ENCODE measurements at places on chromosomes 11 and 22.

DNA sequence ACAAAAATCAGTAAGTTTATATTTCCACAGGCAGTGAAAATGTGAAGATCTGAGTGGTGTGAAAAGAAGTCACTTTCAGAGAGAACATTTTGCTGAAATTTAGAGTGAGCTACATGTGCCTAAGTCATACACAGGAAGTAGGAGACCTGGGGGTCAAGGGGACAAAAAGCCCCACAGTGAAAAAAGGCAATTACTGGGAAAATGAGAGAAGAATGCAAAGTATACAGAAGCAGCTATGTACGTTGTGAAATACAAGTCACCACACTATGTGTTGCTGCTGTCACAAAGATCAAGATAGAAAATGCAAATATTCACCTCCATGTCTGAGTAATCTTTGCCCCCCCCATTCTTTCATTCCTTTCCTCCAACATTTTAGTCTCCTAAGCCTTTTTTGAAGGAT is 21.6 kb upstream of the SESN3 start:
- no peak for DNase-seq

- DNase-seq = no peak
Measured at GRCh38 chr11:117828611-117829368, 4.2 kb upstream of the FXYD2 start.

DNA sequence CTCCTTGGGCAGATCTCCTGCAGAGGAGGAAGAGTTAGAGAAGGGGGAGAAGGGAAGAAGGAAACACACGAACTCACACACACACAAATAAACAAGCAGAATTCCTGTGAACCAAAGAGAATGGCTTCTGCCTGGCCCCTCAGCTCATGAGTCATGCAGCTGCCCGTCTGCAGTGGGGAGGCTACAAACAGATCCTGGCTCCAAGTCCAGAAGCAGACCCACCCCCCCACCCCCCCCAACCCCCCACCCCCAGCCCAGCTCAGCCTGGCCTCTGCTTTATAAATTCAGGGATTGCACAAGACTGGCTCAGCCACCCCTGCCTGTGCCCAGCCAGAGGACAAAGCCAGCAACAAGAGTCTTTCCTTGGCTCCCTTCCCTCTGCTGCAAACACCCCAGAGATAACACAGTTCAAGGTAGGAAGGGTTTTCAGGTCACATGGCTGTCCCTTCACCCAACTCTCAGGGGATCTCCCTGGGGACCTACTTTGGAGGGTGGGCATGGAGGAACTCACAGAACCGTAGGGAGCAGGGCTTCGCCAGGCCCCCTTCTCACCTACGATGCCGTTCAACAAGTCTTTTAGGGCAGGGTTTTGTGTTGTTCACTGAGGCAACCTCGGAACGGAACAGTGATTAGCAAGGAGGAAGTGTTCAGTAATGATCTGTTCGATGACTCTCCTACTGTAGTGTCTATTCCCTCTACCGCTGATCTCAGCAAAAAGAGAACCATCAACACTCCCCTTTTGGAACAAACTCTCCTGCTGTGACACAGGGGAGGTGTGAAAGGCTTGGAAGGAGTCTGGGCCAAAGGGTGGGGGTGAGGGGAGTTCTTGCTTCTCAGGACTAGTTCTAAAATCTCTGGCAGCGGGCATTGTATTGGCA is 35.5 kb downstream of the RPL27A start:
- DNase-seq = peak; percentile 36

GRCh38 chr11:98260983-98261382 is 759.8 kb upstream of the CNTN5 start:
- no peak for DNase-seq

- no peak for DNase-seq
Measured at GRCh38 chr11:112656772-112657428, 304.3 kb upstream of the NCAM1 start.

- peak; percentile 84 for DNase-seq
Measured at GRCh38 chr22:28027453-28028448, 108.7 kb upstream of the PITPNB start.

- no peak for DNase-seq
Measured at GRCh38 chr11:110855191-110855590, 143.0 kb upstream of the ARHGAP20 start.

GRCh38 chr11:1458340-1459218 is 28.0 kb downstream of the MOB2 start:
- no peak for DNase-seq

DNA sequence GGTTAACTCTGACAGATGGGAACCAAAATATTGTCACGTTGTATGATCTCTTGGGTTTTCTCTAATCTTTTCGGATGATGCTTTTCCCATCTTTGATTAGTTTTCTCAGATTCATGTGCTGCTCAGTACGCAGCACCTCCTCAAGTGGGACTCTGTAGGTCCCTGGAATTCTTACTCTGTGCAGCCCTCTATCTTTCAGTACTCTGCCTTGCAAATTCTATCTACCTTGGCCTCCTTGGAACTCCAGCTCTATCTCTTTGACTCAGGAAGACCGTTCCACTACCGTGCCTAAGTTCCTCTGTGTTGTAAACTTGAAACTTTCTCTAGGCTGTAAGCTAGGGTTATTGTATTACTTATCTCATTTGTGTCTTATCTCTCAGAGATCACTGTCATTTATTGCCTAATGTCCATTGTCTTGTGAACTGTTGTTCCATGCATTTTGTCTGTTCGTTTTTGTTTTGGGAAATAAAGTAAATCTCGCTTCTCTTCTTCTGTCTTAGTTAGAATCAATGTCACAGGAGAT is 20.1 kb upstream of the CHORDC1 start:
- DNase-seq = no peak
